NCI-H146 (cell line): ENCODE measurements at places on chromosomes 13 and 19.

DNA sequence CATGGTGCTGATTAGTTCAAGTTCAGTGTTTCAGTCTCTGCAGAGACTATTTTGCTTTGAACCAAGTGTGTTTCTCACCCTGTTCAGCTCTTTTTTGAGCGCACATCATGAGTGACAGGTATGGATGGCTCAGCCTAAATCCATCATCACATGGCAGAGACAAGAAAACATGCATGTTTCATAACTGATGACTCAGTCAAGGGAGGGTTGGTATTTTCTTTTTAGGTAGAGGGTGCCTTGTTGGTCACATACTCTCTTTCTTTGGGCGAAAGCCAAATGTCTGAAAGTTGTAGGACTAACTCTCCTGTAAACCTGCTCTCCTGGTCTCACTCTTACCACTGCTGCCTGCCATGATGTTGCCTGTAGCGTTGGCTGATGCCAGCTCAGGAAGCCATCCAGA, 48.1 kb upstream of the RAP2A start:
- DNase-seq, result no peak

GRCh38 chr19:45780448-45781213, 1.7 kb downstream of the DMPK start:
- no peak for DNase-seq

DNA sequence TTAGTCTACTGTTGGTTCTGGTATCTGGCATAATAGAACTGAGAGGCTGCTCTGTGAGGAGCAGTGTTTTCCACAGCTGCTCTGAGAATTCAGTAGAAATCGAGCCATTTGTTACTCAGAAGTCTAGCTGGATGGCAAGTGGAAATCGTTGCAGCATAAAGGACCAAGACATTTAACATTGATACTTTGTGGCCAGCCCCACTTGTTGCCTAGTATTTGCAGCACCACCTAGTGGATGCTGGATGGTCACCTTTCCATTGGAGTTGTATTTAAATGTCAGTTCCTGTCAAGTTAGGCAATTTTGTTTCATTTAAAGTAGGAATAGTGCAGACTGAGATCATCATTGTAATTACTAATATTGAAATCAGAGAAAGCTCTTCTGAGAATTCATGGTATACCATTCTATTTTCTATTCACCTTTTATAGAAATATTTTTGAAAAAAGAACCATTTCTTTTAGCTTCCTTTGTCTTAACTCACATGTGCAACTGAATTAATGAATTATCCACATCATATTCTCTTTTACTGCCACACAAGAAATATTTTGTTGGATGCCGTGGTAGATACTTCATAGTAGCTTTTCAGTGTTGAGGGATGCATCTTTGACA, 64.6 kb downstream of the PDS5B start:
- DNase-seq, result peak; percentile 69

DNA sequence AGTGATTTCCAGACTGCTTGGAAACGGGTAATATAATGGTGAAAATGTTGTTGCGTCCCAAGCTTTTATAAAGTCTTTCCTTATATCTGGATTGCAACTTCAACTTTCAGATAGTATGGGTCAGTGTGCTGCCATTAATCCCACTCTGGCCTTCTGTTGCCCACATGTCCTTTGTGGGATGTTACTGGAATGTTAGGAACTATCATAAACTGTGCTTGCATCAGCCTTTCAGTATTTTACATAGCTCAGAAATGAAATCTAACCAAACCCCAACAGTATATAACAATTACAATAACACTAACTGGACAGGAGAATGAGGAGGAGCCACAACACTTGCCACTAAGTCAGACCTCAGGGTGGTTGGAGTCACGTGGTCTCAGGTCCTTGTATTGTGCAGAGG, 78.9 kb downstream of the LNX2 start:
- no peak for DNase-seq

DNA sequence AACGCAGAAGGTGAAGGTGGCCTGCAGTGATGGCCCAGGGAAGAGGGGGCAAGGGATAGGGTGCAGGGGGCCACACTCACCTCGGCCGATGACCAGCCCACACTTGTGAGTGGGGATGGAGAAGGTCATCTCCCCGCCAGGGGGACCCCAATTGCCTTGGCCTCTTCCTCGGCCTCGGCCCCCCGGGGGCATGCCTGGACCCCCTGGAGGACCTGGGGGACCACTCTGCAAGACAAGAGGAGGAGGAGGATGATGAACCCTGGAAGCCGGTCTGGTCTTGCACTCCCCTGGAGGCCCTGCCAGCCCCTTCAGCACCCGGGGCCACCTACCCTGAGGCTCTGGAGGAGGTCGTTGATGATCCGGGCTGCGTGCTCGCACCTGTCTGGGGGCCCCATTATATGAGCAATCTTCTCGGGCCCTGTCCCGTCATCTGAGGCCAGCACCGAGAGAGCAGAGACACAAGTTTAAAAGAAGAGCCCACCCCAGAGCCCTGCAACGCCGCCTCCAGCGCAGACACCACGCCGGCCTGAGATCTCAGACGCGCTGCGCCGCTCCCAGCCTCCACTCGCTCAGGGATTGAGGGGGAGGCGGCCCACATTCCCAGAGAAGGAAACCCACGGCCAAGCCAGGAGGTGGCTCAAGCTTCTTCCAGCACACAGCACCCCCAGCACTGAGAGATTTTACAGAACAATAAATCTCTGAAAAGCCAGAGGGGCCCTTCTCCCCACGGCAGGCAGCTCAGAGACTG, 7.8 kb downstream of the KHSRP start:
- no peak for DNase-seq

DNA sequence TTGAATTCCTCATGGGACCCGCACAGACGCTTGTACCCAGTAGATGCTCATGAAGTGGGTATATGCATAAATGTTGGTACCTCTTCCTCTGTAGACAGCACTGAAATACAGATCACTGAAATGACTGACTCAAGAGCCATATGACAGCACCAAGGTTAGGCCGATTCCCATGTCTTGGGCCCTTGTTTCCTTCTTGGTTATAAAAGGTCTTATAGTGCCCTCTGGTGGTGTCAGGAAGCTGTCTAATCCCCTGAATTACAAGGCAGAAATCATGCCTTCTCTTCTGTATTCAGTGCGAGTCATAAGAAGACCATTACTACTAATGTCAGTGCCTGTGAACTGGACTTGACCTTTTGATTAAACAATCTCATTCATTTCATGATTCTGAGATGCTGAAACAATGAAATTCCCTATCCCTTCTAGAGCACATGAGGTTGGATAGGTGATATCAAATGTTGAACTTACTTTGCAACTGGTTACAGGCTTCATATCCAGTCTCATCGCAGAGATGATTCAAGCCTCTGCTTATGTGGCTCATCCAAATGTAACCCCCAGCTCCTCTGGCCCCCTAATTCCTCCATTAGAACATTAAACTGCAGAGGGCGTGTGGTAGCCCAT, 59.7 kb downstream of the SPATA13 start:
- peak; percentile 67 for DNase-seq

DNA sequence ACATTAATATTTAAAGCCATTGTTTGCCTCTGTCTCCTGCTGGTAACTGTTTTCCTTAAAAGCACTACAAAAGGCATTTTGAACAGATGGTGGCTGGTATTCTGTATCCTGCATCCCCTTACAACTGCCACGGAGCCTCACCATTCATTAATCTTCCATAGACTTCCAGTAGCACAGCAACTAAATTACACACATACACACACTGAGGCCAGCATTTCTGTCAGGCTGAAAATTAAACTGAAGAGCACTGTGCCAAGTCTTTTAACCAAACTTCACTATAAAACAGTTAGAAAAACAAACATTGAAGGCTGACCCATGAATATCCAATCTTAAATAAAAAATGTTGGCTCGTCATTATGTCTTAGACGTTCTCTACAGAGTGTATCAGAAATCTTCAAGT, 697.8 kb downstream of the DACH1 start:
- DNase-seq, result peak; percentile 43

DNA sequence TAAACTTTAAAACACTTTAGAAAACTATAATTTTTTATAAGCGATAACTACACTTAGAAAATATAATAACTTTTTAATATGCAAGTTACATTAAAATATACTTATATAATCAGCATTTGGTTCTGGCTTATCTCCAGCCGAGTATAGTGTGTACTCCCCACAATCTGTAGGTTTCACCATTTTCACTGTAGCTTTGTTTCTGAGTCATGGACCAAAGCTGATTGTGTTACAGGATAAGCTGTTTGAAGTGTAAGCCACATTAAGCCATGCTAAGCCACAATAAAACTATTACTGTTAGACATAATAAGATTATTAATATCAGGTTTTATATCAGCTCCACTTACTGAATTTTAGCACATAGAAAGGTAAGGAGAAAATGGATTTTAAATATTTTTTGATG, 43.8 kb downstream of the CCDC122 start:
- DNase-seq, result no peak

GRCh38 chr13:62850331-62850730, 1434.7 kb upstream of the PCDH20 start:
- DNase-seq, result no peak
